ENCODE measurements at places on chromosomes 13 and 19.

DNA sequence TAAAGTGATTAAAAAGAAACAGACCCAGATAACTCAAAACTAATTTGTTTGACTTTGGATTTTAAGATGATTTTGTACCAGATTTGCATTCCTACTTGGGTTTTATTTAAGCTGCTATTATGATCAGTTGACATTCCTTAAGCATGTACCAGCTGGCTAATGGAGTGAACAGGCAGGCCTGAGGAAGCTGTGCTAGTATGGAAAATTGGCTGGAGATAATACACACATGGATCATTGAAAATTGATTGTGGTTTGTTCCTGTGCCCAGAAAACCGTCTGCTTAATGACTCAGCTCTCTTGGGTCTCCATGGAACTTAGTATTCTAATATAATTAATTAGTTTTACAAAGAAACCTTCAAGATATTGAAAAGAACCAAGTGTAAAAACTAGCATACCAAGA lies 22.6 kb downstream of the POLR1D start:
- peak; percentile 42 for DNase-seq

- no peak for DNase-seq
These were observed 654 bp downstream of the STAP2 start for GRCh38 chr19:4337906-4338440.

DNA sequence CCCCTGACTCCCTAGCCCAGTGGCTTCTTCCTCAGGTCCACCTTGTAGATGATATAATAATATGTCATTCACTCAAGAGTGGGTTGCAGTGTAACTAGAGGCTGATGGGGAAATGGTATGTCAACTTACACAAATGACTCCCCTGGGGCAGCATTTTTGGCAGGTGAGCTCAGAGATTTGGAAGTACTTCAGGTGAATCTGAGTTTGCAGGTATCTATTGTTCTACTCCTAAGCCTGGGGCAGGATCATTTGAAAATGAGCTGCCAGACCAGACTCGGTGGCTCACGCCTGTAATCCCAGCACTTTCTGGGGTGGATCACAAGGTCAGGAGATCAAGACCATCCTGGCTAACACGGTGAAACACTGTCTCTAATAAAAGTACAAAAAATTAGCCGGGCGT lies 11.6 kb upstream of the CNMD start:
- no peak for DNase-seq

DNA sequence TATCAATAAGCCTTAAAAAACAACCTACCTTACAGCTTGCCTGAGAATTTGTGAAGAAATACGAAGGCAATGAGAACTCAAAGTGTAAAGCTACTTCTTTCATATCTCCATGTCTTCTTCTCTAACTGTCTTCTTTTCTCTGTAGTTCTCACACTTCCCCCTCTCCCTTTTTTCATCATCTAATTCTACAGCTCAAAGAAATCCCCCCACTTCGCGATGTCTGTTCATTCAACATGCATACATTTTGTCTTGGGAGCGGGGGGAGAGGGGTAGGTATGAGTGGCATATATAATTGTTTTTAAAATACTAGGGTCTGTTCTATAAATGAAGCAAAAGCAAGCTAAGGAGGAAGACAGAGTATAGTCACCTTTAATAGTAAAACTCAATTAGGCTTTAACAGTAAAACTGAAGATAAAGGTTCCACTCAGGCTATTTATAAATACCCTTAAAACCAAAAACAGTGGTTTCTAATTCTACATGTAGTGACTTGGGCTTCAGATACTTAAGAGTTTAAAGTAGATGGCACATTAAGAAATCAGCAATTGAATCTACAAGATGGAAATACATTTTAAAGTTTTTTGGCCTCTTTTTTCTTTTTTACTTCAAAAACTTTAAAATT lies 106.9 kb downstream of the KLF12 start:
- DNase-seq = no peak
